Amniotic stem cell (primary cell): ENCODE measurements at places on chromosomes 4 and X.

DNA sequence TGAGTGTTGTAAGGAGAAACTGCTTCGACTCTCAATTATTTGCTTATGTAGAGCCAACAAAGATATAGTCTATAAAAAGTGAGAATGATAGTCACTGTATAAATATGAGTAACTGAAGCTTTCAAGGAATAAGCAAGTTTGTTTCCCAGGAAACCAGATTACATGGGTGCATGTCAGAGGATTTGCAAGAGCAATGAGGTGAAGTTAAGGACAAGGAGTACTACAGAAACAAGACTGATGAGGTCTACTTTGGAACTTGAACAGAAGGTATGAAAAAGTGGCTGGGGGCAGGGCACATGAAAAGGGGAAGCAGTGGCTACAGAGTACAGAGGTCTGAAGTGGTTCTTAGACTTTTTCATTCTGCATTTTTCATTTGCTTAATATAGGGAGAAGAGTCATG lies 321.0 kb upstream of the CXXC4 start:
- no peak for DNase-seq

GRCh38 chr4:71571346-71571745 lies 212.5 kb downstream of the GC start:
- DNase-seq, result no peak

- DNase-seq, result no peak
These were observed 898 bp upstream of the NDP start for GRCh38 chrX:43974100-43974475.

DNA sequence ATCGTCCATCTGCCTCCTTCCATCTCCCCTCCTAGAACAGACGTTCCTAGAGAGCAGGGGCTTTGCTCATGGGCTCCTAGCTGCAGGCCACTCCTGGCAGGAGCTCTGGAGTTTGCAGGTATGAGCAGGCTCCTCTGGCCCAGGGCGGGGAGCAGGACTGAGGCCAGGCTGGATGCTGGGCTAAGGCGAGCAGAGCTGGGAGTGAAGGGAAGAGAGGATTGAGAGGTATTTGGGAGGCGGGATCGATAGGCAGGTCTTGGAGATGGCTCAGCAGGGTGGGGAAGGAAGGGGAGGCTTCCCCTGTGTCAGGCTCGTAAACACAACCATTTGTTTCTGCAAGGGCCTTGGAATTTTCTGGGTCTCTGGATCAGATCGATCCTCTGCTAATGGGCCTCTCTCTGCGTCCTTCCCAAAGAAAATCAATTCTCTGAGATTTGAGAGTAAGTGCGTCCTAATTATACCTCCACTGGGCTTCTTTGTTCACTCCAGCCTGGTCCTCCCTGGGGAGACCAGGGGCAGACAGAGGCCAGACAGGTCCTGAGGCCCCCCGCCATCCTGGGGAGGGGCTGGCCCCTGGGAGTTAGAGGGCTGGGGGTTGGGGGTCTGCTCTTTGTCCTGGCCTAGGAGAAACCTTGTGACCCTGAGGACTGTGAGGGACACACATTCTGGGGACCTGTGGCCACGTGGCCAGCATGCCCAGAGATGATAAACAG lies 94.8 kb upstream of the PSAPL1 start:
- DNase-seq, result no peak

DNA sequence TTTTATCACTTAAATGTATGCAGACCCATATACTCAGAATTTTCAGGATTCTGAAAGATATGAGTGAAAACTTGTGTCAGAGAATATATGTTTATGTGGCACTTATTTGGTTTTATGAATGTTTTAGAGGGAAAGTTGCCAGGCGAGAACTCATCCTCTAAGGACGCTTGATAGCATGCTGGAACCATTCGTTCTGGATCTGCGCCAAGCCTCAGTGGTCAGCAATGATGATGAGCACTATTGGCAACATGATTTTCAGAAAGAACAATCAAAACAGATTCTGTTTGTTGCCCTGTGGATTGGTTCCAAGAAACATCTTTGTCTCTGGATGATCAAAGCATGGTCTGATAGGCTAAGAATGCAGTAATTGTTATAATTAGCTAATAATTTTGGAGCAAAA lies 32.1 kb upstream of the RAPGEF2 start:
- DNase-seq, result no peak

DNA sequence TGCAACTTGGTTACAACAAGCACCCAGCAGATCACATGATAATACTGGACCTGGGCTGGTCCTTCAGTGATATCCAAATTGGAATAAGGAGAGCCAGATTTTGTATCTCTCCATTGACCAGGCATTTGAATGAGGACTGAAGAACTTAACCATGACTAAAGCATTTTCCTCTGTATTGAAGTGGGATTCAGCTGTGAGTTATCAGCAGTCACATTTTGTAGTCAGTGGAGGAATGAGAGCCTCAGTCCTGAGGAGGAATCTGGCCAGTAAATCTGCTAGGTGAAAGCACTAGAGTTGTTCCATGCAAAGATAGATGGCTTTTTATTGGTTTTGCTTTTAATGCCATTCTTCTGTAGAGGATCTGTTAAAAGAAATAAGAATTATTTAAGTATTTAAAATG lies 1506.0 kb downstream of the PCDH7 start:
- DNase-seq, result no peak

DNA sequence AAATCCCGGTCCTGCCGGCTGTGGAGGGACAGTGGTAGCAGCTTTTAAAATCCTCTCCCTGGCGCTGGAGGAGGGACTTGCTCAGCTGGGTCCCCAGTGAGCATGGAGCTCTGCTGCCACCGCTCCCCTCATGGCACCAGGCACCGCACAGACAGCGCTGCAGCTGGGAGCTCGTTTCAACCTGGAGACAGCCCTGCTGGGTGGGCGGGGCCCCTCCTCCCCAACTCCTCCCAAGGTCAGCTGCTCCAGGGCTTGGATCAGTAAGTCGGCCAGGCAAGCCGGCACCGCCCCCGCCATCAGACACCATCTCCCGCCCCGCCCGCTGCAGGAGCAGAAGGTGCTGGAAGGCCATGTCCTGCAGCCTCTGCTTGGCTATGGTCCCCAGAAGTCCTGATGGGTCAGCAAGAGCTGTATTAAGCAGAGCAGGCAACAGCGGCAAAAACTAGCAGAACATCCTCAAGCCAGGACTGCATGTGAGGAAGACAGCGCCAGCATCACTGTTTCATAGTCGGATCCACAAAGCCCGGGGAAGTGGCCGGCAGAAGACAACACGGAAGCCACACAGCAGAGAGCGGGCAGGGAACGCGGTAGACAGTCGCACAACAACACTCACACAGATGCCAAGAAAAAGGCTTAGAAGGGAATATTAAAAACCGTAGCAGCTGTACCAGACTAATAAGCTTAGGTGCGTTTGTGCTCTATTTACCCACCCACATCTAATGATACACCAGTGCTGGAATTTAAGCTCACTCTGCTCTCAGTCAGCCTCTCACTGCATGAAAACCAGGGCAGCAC lies 16.2 kb downstream of the ZFYVE28 start:
- no peak for DNase-seq

- DNase-seq, result no peak
These were observed 8.3 kb upstream of the CLTRN start for GRCh38 chrX:15672881-15673280.

DNA sequence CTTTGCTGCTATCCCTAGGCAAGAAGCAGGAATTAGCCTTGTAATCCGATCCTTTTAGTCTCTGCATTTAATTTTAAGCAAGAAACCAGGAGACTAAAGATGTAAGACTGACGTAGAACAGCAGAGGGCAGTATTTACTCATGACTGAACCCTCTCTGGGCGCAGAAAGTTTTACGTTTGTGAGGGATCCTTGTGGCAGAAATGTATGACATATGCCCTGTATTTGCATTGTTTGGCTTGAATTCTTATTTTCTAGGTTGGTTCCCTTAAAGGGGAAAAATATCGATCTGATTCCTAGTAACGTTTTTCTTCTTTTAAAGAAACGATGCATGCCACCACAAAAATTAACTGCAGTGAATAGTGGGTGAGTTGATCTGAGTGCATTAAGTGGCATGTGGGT lies 1.3 kb upstream of the FAT4 start:
- DNase-seq, result peak; percentile 81

DNA sequence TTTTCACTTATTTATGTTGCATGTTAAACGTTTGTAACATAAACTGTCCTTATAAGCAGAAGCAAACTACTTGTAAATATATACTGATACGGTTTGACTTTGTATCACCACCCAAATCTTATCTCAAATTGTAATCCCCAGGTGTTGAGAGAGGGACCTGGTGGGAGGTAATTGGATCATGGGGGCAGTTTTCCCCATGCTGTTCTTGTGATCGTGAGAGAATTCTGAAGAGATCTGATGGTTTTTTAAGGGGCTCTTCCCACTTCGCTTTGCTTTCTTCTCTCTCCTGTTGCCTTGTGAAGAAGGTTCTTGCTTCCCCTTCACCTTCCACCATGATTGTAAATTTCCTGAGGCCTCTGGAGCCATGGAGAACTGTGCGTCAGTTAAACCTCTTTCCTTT lies 87.1 kb upstream of the MAPK10 start:
- DNase-seq, result no peak

DNA sequence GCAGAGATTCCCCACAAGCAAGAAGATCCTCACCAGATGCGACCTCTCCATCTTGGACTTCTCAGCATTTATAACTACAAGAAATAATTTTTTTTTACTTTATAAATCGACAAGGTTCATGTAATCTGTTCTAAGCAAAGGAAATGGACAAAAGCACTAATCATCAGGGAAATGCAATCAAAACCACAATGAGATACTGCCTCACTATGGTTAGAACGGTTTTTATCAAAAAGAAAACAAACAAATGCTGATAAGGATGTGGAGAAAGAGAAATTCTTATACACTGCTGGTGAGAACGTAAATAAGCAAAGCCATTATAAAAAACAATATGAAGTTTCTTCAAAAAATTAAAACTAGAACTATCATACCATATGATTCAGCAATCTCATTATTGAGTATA lies 1382.6 kb downstream of the ARAP2 start:
- DNase-seq, result no peak

DNA sequence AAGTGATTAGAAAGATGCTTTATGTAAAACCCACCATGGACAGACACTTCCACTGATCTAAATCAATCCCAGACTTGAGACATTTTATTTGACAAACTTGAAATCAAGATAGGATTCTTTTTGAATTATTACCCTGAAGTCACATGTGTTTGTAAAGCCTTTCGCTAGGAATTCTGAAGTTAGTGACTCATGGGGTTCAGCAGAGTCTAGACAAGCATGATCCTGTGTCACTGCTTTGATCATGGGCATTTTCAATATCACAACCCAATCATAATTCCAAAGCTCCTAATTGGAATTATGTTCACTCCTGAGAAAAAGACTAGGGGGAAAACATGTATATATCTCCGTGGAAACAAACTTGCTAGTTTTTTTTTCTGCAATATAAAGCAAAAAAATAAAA lies 67.5 kb upstream of the BMP3 start:
- peak; percentile 5 for DNase-seq

DNA sequence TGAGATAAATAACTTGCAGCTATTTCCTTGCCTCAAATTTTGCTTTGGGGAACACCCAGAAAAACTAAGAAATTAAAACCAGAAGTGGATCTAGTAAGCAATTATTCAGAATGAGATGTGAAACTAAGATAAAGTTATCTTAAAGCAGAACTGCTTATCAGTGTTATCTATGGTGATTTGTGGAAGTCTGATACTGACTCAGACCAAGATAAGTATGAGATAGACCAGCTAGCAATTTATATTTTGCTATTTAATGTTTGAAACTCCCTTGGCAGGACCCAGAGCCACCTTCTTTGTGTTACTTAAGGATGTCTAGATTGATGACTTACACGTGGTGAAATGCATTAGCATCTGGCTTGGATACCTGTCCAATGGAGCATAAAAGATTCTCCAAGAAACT lies 368.1 kb downstream of the EPHA5 start:
- DNase-seq, result no peak

DNA sequence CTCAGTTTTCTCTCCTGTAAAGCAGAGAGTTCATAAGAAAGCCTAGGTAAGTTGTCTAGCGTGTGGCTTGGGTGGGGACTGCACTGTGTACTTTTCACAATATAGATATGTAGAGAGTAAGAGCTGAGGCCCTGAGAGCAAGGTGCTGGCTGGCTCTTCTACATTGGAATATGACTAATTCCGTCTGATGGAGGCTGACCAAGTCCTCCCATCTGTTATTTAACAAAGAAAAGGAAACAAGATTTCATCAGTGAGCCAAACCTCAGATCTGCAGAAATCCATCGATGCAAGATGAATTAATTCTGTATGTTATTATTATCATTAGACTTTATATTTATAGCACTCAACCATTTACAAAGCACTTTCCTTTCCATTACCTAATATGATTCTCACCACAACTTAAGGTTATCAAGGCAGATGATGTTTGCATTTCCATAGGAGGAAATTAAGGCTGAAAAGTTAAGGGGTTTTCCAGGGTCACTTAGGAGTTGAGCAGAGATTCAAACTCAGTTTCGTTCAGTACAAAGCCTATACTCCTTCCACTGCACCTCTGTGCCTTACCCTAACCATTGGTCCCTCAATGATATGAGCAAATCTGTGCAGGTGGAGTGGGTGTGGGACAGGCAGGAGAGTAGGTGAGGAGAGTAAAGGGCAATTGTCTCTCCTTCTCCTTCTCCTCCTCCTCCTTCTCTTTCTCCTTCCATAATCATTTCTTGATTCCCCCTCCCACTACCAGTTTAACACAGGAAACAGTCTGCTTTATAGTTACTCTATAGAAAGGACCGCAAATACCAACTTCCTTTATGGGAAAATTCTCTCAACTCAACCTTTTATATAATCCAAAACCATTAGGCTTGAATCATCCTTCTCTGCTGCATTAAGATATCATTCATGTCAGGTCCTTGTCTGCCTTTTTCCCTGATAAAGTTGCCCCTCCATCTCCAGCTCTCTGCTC lies 27.6 kb upstream of the SRD5A3 start:
- DNase-seq, result no peak

GRCh38 chrX:22276781-22277180 lies 4.1 kb downstream of the CBLL2 start:
- no peak for DNase-seq

- no peak for DNase-seq
These were observed 78.0 kb downstream of the HMX1 start for GRCh38 chr4:8793571-8794160.

DNA sequence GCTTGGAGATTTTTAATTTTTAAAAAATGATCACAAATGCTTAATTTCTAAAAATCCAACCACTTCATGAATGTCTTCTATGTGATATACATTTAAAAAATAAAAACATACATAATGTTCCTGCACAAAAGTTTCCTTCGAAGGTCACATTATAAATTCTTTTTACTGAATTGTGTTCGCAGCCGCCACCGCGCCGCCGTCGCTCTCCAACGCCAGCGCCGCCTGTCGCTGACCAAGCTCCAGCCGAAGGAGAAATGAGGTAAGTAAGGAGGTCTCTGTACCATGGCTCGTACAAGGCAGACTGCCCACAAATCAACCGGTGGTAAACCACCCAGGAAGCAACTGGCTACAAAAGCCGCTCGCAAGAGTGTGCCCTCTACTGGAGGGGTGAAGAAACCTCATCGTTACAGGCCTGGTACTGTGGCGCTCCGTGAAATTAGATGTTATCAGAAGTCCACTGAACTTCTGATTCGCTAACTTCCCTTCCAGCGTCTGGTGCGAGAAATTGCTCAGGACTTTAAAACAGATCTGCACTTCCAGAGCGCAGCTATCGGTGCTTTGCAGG lies 48.8 kb upstream of the NEUROG2 start:
- DNase-seq, result no peak
